ENCODE measurements at places on chromosomes 11 and 22. TPM values are rescaled to one million over a fixed set of nuclear protein-coding genes. Genes with fewer than 3 reads are reported as not detected.

Gene KCNK7
- total RNA-seq = 1.7 TPM

Gene DLG2
- 0.61 TPM for total RNA-seq

Gene SCUBE2
- 0.23 TPM for total RNA-seq

Gene TMEM80
- 22.6 TPM for total RNA-seq

Gene SULT4A1
- 0.25 TPM for total RNA-seq

Gene PLAAT5
- total RNA-seq = not detected

Gene MOV10L1
- not detected for total RNA-seq

Gene EMID1
- 0.14 TPM for total RNA-seq

Gene CCDC34
- 13.5 TPM for total RNA-seq

Gene PRR33
- total RNA-seq = not detected

Gene RASGRP2
- 276 TPM for total RNA-seq

Gene CCDC88B
- 132 TPM for total RNA-seq

Gene C22orf31
- not detected for total RNA-seq

Gene CRACR2B
- total RNA-seq = 8.0 TPM

Gene MS4A4A
- total RNA-seq = not detected

Gene NOX4
- total RNA-seq = not detected

Gene MGAT3
- total RNA-seq = 2.1 TPM

Gene POU2AF2
- total RNA-seq = not detected

Gene MS4A6E
- total RNA-seq = not detected

Gene DUSP8
- total RNA-seq = 0.30 TPM

Gene OR5B17
- not detected for total RNA-seq

Gene TMEM132A
- total RNA-seq = 0.30 TPM

Gene TBX10
- total RNA-seq = not detected

Gene OR51B2
- total RNA-seq = not detected

Gene OR2AG1
- not detected for total RNA-seq

Gene CDCA5
- total RNA-seq = 91.5 TPM
